ENCODE measurements at places on chromosomes 2 and 18. TPM values are rescaled to one million over a fixed set of nuclear protein-coding genes. Genes with fewer than 3 reads are reported as not detected.

The OTOS gene
- not detected for total RNA-seq

The CYB5A gene
- 92.3 TPM for total RNA-seq

The STEAP3 gene
- total RNA-seq: 8.6 TPM

The FBXO36 gene
- 1.5 TPM for total RNA-seq

The TRIM43 gene
- not detected for total RNA-seq

The RAX gene
- total RNA-seq: not detected

The CABLES1 gene
- total RNA-seq: 9.7 TPM

The SPATA3 gene
- total RNA-seq: not detected

The BARD1 gene
- 13.0 TPM for total RNA-seq

The SERPINB10 gene
- not detected for total RNA-seq

The ANKRD30BL gene
- total RNA-seq: not detected

The DNAH7 gene
- total RNA-seq: 0.06 TPM

The CHRNG gene
- total RNA-seq: not detected

The CRACDL gene
- total RNA-seq: 2.9 TPM

All from bladder microvascular endothelial cell (primary cell).